M059J (cell line): ENCODE measurements at places on chromosomes 5 and 9.
A peak's percentile ranks its signal among the peaks of the same experiment; 100 is the strongest.

DNA sequence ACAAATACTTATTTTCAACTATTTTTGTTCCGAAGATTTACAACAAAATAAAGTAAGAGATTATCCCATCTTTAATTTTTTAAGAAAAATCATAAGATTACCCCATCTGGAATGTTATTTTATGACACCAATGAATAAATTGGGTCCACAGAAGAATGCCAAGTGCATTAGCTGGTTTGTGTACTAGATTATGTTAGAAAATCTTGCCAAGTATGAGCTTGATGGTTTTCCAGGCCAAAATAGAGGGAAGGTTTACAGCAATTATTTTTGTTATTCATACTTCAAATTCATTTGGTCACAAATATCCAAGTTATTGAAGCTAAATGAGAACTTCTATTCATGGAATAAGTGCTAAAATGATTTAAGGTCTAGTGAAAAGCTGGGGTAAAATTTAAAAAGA lies 109.4 kb upstream of the DMRTA1 start:
- peak; percentile 13 for DNase-seq

DNA sequence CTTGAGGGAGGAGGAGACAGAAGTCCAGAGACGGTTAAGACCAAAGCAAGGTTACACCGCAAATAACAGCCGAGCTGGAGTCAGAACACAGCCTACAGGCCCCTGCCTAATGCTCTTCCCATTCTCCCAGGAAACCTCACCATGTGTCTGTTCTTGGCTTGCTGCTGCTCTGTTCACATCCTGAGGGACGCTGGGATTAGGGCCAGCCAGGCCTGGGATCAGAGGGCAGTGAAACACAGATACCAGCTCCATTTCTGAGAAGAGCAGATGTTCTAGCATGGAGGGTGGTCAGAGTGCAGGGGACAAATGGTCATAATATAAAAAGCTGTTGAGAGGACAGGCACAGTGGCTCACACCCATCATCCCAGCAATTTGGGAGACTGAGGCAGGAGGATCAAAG lies 124.8 kb upstream of the LARP1 start:
- no peak for DNase-seq

- DNase-seq: no peak
These were observed 735 bp downstream of the IDNK start for GRCh38 chr9:83623679-83624076.

DNA sequence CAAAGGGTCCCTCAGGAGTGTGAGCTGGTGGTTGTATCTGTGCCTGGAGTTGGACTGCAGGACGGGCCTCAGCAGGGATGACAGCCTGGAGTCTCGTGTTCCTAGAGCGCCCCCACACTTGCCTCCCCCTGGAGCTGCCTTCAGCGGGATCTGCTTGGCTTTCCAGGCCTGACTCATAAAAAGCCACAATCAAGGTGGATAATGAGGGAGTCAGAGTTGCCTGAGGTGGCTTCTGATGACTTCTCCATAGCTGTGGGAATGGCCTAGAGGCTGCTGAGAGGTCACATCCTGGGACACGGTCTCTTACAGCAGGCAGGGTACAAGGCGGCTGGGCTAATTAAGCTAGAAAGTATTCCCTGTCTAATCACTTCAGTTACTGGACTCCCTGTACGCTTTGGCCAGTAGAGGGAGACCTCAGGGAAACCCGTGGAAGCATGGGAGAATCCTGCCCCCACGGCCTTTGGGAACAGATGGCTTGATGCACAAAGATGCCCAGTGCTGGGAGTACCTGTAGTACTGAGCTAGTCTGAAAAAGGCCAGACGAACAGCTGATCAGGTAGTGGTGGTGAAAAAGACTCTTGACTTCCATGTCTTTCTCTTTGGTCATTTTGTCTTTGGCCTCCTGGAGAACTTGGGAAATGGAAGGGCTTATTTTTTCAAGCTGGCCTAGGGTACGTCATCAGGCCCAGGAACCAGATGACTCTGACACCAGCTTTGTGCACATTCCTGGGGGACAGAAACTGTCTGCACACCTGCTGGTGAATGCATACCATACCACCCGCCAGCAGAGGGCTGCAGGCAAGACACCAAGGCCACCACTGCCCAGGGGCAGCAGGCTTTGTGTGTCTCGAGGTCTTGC lies 16.1 kb upstream of the FRRS1L start:
- DNase-seq: peak; percentile 82

- DNase-seq: no peak
These were observed 90.6 kb downstream of the FANCC start for GRCh38 chr9:95226921-95227320.

DNA sequence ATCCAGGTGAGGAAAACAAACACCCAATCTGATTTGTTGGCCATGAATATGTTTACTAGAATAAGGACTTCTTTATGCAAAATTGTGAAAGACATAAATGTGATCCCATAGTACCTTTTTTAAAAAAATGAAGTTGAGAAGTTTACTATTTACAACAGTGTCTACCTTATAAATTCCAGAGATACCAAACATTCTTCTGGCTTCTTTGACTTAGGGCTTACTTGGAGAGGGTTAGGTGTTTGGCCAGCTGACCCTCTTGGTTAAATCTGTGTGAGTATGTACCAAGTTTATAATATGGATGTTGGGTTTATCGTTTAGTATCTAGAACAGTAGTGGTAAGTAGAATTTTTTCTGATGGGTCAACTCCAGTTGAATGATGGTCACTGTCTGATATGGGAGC lies 212.3 kb downstream of the DOCK8 start:
- DNase-seq: peak; percentile 22

GRCh38 chr9:90142580-90142979 lies 500.0 kb downstream of the DIRAS2 start:
- DNase-seq: peak; percentile 36

DNA sequence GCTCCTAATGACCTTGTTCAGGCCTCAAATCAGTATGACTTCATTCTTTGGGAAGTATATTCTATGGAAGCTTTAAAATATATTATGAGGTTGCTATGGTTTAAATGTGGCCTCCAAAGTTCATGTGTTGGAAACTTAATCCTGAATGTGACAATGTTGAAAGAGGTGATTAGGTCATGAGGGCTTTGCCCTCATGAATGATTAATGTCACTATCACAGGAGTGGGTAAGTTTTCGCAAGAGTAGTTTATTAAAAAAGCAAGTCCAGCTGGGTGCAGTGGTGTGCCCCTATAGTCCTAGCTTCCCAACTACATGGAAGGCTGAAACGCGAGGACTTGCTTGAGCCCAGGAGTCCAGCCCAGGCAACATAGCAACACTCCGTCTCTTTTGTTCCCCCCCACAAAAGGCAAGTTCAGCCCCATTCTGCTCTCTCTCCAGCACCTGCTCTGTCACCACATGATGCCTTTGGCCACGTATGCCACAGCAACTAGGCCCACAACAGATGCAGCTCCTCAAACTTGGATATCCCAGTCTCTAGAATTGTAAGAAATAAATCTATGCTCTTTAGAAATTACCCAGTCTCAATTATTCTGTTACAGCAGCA lies 105.3 kb downstream of the SIL1 start:
- no peak for DNase-seq

DNA sequence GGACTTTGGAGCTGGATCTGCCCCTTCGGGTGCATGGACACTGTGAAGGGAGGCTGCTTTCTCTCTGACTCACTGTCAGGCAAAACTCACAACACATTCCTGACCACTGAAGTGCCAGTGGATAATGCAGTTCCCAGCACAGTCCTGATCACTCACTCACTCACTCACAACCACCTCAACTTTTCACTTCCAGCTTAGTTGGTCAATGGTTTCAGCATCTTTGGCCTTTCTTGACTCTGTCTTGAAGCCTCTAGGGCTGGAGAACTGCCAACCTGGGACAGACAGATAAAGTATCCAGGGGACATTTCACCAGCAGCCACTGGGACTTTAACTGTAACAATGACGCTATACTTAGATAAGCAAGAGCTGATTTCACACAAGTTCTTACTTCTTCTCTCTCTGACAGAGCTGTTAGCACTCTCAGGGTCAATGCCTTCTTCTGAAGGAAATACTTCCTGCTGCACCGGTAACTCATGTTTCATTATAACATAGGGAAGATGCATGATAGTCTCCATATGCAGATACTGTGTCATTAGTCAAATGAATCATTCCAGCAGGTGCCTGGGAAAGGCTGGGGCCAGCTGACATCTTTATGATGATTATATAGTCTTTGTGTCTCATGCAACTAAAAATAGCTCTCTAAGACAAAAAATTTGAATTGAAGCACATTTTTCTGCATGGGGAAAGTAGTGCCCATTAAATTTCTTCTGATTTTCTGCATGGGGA lies 499.0 kb downstream of the SEMA5A start:
- DNase-seq: peak; percentile 100

DNA sequence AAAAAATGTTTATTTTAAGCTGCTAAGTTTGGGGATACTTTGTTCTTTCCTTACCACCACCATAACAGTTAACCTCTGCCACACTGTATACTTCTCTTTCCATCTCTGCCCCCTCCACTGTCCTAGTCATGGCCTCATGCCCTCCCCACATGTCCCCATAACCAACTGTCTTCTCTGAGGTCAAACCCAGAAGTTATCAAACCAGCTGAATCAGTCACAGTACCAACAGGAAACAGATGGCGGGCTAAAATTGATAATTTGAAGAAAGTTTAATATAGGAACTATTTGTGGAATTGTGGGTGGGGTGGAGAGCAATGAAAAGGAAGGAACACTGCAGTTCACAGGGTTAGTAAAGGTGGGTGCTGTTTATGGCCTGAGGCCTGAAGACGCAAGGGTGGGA lies 5.7 kb upstream of the DCTN4 start:
- DNase-seq: no peak

GRCh38 chr9:132443951-132444607 lies 34.1 kb downstream of the CFAP77 start:
- peak; percentile 4 for DNase-seq

DNA sequence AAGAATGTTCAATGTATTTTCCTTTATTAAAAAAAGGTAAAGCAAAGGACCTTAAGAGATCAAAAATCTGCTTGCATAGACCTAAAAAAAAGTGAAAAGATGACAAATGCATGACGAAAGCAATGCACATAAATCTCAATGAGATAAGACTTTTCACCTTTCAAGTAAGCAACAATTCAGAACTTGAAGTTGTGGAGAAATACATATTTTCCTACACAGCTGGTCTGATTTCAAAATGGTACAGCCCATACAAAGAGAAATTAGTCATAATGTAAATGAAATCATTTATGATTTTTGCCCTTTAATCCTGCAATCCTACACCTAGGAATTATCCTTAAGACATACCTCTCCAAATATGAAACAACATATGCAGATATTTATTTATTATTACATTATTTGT lies 568.0 kb downstream of the ANXA1 start:
- no peak for DNase-seq

DNA sequence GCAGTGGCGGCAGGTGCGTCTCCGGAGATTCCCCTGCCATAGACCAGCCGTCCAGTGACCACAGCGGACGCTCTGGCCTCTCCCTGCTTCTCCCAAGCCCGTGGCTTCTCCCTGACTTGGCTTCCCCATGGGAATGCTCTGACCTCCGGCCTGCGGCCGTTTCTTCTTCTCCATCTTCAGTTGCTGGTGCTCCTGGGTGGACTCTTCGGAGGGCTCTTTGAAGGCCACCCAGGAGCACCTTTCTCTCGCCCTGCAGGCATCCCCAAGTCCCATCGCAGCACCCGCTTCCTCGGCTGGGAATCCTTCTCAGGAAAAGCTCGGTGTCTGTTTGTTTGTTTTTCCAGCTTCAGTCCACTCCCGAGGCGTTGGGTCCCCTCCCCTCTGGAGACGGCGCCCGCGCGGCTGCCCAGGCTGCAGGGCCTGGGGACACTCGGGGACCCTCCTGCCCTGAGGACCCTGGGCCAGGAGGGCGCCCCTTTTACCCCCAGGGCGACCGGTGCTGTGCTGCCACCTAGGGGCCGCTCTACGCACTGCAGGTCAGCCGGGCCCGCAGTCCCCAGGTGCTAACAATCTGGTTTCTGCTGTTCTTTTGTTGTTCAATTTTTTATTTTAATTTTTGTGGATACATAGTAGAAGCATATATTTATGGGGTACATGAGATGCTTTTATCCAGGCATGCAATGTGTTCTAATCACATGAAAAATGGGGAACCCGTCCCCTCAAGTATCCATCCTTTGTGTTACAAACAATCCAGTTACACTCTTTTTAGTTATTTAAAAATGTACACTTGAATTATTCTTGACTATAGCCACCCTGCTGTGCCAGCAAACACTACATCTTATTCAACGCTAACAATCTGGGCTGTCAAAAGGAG lies 197.9 kb upstream of the ADAMTS16 start:
- DNase-seq: no peak

DNA sequence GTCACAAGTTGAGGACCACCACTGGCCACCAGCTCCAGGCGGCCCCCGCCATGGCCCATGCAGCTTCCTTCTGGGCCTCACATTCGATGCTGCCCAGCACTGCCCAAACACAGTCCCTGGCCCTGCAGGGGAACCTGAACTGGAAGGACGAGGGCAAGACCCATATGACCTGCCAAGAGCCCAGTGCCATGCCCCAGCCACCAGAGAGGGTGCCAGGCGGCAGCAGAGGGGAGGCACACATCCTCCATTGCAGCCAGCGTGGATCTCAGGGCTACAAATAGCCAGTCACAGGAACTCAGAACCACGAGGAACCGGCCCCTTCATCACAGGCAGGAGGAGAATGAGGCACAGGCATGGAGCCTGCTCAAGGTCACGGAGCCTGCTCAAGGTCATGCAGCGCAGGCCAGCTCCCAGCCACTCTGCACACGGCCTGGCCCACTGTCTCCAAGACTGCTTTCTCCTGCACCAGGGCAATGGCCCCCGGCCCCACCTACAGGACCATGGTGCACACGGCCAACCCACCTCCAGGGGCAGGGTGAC lies 69.6 kb downstream of the SEMA4D start:
- no peak for DNase-seq

DNA sequence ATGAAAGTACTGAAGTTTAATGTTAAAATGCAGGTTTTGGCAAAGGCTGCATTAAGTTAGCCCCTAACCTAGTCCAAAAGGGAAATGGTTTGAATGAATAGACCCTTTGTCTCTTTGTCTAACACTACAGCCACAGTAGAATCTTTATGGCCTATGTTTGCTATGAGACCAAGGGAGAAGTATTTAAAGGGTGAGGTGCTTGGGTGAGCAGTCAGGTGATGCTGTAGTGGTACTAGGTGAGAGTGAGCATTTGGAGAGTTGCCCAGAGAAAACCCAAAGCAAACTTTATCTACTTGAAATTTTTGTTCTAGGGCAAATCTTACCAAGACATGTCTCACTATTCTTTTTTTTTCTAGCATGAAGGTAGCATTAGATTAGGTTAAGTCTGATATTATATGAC lies 1961.4 kb upstream of the WWC1 start:
- DNase-seq: no peak

GRCh38 chr9:91730806-91731205 lies 219.2 kb downstream of the ROR2 start:
- no peak for DNase-seq
